Amniotic epithelial cell (primary cell): ENCODE measurements at places on chromosomes 5 and 9.

DNA sequence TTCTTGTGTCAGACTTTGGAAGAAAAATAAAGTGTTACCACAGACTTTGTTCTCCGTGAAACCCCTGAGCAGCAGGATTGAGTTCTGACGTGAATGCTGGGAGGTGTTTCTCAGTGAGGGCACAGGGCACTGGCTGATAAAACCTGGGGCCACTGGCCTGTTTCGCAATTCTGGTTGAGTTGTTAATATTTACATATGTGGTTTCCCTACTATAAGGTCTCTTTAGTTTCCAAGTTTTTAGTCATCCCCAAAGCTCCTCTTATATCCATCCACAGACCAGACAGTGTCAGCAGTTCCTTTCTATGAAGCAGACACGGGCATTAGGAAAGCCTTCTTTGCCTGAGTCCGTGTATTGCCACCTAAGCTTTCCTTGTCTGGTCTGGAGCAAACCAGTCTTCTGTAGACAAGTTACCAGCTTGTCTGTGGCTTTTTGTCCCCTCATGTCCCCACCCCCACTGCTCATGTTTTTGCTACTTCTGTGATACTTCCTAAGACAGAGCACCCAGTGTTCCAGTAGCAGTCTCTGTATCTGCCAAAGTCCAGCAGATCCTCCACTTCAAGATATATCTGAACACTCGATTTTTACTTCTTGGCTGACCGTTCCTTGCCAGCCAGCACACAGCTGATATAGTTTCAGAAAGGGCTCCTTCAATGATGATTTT lies 42.0 kb downstream of the ACO1 start:
- DNase-seq, result peak; percentile 99

DNA sequence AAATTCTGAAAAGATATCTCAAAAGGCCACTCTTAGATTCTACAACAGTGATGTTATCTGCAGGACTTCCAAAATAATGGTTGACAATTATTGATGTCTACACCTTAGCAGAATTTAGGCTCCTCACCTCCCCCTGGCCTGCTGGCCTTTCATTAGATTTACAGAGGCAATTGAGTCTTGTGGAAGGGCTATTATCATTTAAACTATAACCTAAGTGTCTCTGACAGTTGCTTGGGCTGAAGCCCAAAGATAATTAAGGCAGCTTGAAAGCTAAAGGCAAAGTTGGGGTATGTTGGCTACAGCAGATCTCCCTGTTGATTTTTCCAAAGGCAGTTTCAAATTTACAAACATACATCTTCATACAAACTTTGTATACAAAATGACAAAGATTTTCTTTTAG lies 912.3 kb downstream of the TAF11L14 start:
- DNase-seq, result no peak

- DNase-seq, result no peak
These were observed 4.6 kb upstream of the CERCAM start for GRCh38 chr9:128416014-128416413.

DNA sequence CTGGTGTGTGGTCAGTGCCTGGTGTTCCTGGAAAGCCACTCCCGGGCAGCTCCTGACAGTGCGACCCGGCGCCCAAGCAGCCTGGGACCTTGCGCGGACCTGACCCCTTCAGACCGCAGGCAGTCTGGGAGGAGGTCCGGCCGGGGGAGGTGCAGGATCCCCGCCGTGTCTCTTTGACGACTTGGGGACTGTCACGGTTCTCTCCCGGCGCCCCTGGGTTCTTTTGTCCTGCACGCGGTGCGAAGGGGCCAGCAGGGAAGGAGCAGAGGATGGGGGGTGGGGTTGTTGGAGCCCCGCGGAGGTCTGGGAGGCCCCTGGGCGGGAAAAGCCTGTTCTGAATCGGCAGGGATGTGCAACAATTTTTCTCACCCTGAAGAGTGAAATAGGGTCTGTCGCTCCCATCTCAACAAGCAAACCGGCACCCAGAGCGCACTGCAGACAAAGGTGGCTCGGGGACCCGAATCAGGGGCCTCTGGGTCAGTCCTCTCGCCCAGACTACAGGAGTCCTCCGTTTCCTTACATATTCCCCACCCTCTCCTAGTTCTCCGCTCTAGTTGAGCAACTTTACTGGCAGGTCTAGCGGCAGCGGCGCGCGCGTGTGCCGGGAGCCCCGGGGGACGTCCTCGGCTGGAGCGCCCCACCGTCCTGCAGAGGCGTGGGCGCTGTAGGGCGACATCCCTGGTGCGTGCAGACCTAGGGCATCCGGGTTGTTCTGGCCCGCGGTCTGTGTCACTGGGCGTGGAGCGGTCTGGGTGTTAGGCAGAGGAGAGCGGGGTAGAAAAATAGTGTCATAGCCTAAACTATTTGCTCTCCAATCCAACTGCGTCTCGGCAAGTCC lies 1.2 kb downstream of the VCAN start:
- peak; percentile 30 for DNase-seq

DNA sequence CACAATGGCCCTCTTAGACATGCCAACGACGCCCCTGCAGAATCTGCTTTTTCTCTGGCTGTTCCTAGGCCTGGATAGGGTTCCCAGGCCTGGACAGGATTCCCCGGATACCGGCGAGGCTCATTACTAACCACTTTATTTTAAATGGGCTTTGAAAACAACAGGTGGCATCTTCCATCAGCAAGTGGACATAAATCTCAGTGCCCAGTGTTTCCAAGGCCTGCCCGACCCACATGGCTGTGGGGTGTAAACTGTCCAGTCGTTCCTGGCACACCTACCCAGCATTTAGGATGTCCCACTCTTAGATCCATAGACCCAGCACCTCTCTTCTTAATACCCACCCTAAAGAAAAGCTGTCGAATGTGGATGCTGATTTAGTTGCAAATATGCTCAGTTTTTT lies 896 bp downstream of the CMBL start:
- no peak for DNase-seq

DNA sequence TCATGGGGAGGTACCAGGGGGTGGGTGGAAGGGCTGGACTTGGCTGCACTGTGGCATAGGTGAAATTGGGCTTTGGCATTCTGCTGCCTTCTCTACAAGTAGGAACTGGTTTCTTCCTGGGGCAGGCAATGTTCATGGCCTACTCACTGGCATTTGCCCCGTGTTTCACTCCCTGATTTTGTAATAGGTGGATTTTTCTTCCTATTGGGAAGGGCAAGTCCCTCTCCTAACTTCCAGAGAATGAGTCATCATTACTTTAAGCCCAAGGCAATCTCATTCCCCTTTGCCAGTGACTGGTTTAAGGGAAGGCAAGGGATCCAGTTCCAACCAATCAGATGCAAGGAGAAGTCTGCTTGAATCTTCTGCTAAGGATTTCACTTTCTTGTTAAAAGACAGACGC lies 67.9 kb upstream of the ANKRD55 start:
- DNase-seq, result peak; percentile 55

GRCh38 chr9:70315389-70315788 lies 56.6 kb downstream of the SMC5 start:
- peak; percentile 21 for DNase-seq

GRCh38 chr9:130634191-130634768 lies 30.1 kb upstream of the PRDM12 start:
- DNase-seq, result no peak

GRCh38 chr5:142686210-142686734 lies 382 bp upstream of the FGF1 start:
- DNase-seq, result no peak

DNA sequence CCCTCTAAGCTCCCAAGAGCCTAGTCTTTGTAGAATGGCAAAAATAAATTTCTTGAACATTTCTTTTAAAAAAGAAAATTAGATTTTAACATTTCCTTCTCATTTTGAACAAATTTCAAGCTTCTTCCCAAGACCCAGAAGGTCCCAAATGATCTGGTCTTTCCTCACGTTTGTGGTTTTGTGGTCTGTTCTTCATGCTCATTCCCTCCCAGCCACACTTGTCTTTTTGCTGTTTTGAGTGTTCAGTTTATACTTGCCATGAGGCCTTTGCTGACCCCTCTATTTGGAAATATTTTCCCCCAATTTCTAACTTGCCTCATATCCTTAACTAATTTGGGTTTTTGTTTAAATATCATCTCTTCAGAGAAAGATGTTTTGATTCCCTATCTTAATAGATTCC lies 133.4 kb upstream of the PAPPA start:
- peak; percentile 44 for DNase-seq

- peak; percentile 95 for DNase-seq
These were observed 97.9 kb downstream of the ZNF618 start for GRCh38 chr9:113973963-113974413.

DNA sequence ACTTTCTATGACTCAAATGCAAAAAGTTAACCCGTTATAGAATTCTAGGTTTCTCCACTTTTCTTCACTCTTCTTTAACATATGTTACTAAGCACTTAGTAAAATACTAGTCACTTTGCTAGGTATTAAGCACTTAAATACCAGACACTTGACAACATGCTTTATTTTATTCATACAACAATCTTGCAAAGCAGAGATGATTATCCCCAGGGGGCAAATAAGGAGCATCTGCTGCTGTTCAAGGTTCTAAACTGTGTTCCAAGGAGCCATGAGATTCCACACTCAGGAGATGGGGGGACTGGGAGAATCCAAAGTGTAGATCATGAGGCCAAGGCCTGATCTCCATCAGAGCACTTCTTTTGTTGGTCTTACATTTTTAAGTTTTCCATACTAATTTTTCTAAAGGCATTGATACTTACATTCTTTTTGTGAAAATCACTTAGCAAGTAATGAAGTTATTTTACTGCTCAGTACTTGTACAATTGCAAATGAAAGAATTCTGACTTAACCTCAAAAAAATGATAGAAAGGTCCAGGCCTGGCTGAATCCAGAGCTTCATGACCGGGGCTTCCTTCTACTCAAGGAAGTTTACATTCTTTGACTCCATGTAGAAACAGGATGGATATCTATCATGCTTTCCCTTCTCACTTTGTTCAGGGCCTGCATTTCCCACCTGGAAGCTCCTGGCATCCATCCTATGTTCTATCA lies 504.4 kb upstream of the WWC1 start:
- no peak for DNase-seq

DNA sequence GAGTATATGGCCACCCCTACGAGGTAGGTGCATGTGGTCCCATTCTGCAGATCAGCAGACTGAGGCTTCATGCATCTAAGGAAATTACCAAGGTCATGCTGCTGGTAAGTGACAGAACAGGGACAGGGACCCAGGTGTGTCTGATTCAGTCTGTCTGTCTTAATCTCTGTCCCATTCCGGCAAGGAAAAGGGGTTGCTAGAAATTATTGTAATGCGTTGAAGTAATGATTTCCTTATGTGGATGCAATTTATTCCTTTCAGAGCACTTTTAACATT lies 76.8 kb downstream of the AMBP start:
- DNase-seq, result no peak

DNA sequence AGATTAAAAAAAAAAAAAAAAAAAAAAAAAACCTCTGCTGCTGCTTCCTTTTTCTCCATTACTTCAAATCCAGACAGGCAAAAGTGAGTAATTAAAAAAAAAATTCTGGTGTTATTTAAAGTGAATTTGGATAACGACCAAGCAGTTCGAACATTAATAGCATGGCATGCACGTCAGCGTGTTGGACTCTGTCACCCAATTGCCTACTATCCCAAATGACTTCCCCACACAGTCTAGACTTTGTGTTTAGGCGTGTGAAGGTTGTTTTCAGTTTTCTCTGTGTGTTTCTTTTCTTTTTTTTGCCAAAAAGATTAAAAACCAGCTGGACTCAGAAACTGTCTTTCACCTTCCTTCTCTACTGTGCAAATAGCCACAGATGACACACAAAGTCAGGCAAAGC lies 321.4 kb downstream of the MSX2 start:
- DNase-seq, result no peak

DNA sequence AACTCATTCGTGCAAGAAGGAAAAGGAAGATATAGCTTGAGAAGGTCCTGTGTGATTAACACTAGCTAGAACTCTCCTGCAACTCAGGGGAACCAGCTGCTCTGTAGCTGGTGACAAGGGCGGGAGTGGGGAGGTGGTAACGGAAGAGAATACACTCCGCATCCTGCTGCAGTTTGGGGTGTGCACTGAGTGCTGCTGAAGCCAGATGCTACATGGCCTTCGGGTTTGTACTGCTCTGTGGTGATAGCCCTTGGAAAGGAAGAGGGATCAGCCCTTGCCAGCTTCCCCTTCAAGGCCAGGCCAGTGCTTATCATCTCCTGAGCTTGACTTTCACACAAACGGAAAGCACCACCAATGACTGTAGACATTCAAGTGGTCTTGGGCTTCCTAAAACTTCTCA lies 34.3 kb downstream of the FRMD3 start:
- DNase-seq, result no peak

- no peak for DNase-seq
These were observed 118.7 kb upstream of the ATP10B start for GRCh38 chr5:160970605-160971191.

DNA sequence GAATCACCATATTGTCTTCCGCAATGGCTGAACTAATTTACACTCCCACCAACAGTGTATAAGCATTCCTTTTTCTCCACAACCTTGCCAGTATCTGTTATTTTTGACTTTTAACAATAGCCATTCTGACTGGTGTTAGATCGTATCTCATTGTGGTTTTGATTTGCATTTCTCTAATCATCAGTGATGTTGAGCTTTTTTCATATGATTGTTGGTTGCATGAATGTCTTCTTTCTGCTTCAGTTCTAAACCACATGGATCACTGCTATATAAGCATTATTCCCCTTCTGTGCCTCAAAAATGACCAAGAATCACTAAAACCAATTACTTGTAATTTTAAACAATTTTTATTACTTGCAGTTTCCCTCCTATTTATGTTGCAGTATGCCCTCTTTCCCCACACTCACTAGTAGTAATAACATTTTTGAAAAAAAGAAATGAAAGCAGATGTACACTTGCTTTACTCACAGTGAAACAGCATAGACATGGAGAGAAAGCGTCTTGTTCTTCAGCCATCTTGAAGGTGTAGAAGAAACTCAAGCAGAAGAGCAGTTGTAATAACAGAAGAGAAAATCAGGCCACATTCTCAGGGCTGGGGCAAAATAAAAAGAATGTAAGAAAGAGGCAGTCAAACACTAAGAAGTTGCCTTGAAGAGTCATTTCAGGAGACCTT lies 4.5 kb upstream of the TMEM252 start:
- no peak for DNase-seq

DNA sequence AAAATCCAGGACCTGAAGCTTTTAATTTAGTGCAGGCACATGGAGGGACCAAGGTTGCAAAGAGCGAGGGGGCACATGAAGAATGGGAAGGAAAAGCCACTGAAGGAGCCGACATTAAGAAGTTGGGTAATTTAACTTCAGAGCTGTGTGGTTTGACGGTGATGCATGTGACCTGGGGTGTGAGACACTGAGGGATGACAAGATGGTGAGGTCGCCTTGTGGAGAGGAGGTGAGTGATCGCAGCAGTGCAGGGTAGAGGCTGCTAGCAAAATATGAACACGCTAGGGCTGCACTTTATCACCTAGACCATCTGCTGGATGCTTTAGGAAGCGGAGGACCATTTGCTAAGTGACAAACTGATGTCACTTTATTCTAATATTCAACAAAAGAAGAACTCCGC lies 339.0 kb upstream of the KIF2A start:
- DNase-seq, result no peak
